ENCODE measurements at places on chromosomes 4 and X.

- DNase-seq: no peak
Observed at GRCh38 chr4:89617317-89617716, 219.6 kb downstream of the SNCA start.

DNA sequence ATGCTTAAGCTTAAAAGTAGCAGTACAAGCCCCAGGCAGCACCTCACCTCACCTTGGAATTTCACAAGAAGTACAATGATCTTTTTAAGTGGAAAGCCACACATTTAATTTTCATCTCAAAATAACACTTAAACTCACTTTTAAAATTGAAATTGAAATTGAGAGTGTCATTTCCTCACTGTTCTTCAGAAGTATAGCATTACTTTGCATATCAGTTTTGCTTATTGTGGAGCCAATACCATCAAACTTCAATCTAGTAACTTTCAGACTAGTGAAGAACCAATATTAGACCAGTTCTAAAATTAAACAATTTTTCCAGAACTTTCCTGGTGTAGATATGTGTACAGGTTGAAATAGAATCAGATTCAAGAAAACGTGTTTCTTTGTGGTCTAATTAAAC lies 242.4 kb downstream of the NDST4 start:
- no peak for DNase-seq

- DNase-seq: no peak
Observed at GRCh38 chrX:13755254-13755653, 20.7 kb downstream of the OFD1 start.

GRCh38 chrX:133267621-133268020 lies 49.5 kb upstream of the TFDP3 start:
- no peak for DNase-seq

DNA sequence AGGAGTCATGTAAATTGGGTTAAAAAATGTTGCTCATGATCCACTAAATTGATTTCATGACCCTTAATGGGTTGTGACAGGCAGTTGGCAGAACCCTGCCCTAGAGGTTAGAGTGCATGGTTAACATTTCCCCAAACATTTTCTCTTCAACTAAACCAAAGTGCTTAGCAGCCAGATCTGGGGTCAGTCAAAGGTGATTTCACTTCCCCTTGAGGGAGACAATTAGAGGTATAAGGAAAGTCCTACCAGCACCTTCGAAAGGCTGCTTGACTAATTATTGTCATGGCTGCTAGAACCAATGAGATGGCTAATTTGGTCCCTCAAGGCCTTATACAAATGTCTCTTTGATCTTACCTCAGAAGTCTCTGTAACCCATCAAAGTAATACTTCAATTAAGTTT lies 30.9 kb upstream of the INTS6L start:
- DNase-seq: no peak

GRCh38 chr4:16082426-16083240 lies 1.2 kb downstream of the PROM1 start:
- no peak for DNase-seq

GRCh38 chr4:111506706-111507105 lies 638.5 kb upstream of the FAM241A start:
- no peak for DNase-seq

DNA sequence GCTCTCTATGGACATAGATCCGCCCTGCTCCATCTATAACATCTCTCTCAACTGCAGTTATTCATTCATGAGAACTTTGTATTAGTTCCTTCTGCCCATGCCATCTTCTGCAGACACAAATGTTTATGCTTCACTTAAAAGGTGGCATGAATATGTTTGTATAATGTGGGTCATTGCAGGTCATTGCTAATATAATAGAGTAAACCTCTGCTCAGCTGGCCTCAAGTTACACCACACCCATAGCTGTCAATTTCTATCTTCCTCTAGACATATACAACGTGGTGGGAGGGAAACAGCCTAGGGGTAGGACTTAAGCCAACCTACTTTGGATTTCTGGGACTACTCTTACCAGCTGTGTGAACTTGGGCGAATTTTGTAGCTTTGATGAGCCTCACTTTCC lies 129.8 kb downstream of the ATXN3L start:
- DNase-seq: no peak
